CD4-positive, alpha-beta T cell treated with Interleukin-21 for 1 hour (primary cell): ENCODE measurements at places on chromosomes 1 and 21.

GRCh38 chr1:209885403-209886218, 52.4 kb upstream of the SYT14 start:
- no peak for DNase-seq

GRCh38 chr1:230681599-230681998, 32.3 kb downstream of the AGT start:
- DNase-seq, result no peak

- no peak for DNase-seq
Observed at GRCh38 chr1:18246543-18246942, 138.9 kb downstream of the IGSF21 start.

DNA sequence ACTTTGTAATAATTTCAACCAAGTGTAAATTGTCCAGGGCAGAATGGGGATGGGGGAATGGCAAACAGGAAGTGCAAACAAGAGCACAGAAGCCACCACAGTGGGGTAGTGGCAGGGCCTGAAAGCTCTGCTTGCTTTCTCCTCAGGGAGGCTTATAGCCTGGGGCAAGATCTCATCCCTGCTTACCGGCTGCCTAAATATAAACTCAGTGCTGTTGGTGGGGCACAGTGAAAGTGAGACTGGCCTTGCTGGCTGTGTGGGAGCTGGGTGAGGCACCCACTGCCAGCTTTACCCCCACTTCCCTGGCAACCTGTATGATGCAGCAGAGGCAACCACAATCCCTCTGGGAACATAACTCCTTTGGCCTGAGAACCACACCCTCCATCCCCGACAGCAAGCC, 15.2 kb downstream of the STYXL2 start:
- no peak for DNase-seq

- peak; percentile 50 for DNase-seq
Observed at GRCh38 chr1:212699104-212699624, 476 bp downstream of the BATF3 start.

GRCh38 chr1:217471403-217471802, 159.5 kb downstream of the GPATCH2 start:
- DNase-seq, result no peak

DNA sequence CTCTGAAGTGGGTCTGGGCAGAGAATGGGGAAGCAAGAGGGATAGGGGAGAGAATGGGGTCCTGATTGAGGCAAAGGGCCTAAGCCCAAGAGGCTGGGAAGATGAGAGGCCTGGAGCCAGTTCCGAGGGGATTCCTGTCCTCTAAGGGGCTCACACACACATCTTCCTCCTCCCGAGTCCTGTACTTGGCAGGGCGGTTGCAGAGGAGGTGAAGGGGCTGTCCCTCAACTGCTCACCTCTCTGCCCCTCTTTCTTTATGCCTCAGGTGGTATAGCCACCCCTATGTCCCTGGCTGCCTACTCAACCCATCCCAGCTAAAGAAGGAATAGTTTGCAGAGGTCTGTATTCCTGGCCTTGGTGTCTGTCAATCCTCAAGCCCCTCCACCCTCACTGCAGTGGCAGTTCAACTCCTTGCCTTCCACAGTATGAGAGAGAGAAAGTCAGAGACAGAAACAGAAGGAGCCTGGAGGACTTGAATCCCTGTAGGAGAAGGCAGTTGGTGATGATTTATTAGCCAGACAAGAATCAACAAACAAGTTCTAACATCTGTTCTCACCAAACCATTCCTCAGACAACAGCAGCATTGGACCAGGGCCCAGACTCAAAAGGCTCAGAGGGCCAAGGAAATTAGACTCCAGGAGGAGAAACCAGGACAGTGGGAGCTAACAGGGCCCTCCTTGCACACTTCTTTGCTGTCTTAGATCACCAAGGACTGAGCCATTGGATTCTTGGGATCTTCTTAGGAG, 10.7 kb downstream of the SH2D2A start:
- no peak for DNase-seq

DNA sequence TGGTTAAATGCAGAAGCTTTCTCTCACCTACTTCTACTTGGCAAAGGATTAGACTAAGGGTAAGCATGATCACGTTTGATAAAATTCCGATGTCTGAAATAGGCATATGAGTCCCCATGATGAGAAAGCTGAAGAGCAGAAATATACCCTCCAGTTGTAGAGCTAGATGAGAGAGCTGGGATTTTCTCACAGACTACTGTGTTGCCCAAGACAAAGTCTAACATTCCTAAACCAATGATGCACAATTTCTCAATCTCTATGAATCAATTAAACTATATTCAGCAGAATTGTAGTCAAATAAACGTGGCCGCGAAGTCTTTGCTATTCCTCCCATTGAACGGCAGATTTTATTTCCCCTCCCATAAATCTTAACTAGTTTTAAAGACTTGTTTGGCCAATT, 699.2 kb downstream of the KCNT2 start:
- no peak for DNase-seq

DNA sequence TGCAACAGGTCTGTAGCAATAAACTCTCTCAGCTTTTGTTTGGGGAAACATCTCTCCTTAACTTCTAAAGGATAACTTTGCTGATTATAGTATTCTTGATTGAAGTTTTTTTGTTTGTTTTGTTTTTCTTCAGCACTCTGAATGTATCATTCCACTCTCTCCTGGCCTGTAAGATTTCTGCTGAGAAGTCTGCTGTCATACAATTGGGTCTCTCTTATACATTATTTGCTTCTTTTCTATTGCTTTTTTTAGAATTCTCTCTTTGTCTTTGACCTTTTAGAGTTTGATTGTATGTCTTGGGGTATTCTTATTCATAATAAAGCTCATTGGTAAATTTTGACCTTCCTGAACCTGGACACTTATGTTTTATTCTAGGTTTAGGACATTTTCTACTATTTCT, 386.3 kb downstream of the MRPL39 start:
- DNase-seq, result no peak

- no peak for DNase-seq
Observed at GRCh38 chr21:16085421-16085820, 355.6 kb downstream of the USP25 start.

GRCh38 chr1:203691447-203691846, 64.8 kb downstream of the ATP2B4 start:
- no peak for DNase-seq

GRCh38 chr1:165869343-165869742, 41.9 kb downstream of the UCK2 start:
- no peak for DNase-seq

DNA sequence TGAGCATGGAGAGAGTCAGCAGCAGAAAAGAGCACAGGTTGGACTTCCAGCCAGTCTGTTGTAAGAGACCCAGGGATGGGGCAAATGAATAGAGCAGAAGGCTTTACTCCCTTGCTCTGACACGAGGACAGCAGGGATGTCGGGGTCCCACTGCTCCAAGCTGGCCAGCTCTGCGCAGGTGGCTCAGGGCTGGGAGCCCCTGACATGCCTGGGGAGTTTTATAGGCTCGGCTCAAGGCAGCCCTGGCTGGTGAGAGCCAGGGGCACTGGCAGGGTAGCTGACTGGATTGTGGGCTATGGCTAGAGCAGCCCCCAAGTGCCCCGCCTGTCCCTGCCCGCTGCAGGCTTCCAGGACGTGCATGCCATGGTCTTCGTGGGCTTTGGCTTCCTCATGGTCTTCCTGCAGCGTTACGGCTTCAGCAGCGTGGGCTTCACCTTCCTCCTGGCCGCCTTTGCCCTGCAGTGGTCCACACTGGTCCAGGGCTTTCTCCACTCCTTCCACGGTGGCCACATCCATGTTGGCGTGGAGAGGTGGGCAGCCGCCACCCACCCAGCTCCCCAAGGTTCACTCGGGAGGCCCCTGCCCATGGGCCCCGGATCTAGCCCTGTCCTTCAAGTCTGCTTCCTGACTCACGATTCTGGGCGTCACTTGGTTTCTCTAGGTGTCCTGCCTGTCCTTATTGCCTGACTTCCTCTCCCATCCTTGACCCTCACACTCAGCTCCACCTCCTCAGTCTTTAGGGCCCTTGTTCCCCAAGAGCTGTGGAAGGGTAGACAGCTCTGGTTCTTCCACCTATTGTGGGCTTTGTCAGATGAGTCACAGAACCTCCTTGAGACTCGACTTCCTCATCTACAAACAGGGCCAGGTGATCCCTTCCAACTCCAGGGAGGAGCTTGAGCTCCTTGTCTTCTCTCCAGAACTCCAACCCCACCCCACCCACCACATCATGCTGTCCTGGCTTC, 8.2 kb downstream of the RHBG start:
- DNase-seq, result no peak

DNA sequence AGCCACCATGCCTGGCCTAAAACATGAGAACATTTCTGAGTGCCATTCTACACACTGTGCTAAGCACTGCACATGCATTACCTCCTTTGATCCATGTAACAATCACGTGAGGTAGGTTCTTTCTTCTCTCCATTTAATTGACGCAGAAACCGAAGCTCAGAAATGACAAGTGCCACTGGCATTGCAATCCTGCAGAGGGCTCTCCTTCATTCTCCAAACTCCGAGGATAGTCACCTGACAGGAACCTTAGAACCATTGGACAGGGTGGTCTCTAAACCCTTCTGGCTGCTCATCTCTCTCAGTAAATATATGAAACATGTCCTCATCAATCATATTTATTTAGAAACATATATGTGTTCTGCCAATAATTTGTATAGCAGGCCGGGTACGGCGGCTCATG, 167.1 kb upstream of the JUN start:
- DNase-seq, result no peak

- no peak for DNase-seq
Observed at GRCh38 chr1:70818401-70818800, 229.2 kb downstream of the PTGER3 start.

DNA sequence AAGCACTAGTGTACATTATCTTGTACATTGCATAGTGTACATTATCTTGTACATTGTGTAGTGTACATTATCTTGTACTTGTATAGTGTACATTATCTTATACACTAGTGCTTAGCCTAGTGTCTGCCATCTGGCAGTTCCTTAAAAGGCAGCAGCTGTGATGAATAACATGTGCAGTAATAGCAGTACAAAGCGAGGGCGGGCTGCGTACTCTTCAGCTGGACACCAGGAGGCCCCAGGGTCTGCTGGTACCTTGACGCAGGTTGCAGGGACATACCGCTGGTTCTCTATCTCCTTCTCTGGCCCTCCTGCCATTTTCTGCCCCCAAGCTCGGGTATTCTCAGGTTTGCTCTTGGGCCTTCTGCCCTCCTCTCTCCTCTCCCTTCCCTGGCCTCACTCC, 149.6 kb downstream of the SEC16B start:
- no peak for DNase-seq

DNA sequence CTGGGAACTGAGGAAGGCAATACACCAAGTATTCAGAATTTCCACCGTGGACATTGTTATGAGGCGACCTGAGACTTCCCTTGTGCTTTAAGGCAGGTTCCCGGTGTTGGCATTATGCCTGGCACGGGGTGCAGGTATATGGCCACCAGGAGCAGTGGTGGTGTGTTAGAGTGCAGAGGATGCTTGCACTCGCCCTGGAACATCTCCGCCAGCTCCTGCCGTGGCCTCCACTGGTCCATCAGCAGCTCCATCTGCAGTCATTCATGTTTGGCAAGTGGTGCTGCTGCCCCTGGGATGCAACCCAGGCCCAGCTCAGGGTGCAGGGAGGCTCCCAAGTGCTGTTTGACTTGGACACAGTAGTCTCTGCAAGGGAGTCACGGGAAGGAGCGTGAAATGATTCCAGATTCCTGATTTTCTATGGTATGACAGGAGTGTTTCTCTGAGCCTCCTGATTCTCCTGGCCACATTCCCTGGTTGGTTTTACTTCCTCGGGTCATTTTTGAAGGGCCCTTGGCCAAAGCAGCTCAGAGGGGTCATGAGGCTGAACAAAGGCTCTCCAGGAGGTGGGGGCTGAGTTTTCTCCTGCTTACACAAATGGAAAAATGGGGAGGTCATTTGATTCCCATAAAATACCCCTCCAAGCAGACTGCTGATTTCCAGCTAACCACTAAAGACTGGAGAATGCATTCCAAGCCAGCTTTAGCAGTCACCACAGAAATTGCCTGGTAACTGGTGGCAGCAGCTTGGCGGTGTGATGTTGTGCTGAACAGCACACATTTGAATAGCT, 60.4 kb upstream of the PSEN2 start:
- DNase-seq, result no peak

DNA sequence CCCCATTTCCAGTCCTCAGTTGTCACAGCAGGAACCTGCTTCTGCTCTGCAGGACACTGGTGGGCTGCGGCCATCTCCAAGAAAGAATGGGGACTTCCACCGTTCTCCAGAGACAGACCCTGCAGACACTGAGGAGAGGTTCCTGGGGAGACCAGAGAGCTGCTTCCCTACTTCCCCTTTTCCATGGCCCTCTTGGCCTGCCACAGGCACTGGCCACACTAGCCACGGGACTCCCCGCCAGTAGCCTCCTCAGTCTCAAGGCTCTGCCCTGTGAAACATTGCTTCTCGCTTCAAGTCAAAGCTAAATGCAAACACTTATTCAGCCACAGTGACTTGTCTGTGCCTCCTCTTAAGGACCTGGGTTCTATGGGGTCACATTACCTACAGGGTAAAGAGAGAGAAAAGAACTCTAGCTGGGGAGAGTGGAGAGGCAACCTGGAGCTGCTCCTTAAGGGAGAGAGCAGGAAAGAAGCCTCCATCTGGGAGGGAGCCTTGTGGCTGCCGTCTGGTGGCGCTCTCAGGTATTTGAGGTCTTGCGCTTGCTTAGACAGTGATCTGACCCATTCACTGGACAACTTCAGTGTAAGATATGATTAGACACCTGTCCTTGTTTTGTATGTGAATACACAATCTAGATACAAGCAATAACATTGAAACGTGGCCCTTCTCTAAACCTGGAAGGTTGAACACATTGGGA, 5.4 kb upstream of the SLAMF8 start:
- no peak for DNase-seq

- DNase-seq, result no peak
Observed at GRCh38 chr1:226967665-226968064, 27.6 kb downstream of the COQ8A start.

GRCh38 chr1:221462345-221462744, 279.5 kb downstream of the DUSP10 start:
- DNase-seq, result no peak

DNA sequence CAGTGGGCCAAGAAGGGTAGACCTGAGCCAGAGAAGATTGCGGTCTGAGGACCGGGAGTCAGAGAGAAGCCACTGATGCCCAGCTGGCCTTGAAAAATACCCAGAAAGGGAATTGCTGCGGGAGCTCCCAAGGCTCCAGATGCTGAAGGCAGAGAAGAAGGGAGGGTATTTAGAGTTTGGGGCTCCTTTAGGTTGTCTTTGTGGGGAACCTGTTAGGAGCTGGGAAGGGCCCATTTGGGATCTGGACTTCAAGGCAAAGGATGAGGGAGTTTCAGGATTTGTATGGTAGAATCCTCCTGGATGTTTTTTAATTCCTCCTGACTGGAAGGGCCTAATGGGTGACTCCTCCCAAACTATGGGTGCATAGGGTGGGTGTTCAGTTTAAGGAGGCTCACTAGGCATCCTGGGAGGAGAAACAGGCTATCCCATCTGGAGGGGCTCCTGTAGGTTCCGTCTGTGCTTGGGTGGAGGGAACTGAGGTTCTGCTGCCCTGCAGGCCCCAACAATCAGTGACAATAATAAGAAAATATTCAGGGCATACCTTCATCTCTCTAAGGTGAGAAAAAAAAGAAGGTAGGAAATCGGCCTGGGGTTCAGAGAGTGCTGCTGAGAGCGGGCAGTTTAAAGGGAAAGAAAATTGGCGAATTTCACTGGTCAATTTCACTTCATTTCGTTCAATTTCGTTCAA, 5.1 kb downstream of the FOXD2 start:
- no peak for DNase-seq

GRCh38 chr1:204110894-204111633, 38.1 kb downstream of the SOX13 start:
- no peak for DNase-seq
